NCI-H1436 (cell line): ENCODE measurements at places on chromosomes 5 and 9.
A peak's percentile ranks its signal among the peaks of the same experiment; 100 is the strongest.

DNA sequence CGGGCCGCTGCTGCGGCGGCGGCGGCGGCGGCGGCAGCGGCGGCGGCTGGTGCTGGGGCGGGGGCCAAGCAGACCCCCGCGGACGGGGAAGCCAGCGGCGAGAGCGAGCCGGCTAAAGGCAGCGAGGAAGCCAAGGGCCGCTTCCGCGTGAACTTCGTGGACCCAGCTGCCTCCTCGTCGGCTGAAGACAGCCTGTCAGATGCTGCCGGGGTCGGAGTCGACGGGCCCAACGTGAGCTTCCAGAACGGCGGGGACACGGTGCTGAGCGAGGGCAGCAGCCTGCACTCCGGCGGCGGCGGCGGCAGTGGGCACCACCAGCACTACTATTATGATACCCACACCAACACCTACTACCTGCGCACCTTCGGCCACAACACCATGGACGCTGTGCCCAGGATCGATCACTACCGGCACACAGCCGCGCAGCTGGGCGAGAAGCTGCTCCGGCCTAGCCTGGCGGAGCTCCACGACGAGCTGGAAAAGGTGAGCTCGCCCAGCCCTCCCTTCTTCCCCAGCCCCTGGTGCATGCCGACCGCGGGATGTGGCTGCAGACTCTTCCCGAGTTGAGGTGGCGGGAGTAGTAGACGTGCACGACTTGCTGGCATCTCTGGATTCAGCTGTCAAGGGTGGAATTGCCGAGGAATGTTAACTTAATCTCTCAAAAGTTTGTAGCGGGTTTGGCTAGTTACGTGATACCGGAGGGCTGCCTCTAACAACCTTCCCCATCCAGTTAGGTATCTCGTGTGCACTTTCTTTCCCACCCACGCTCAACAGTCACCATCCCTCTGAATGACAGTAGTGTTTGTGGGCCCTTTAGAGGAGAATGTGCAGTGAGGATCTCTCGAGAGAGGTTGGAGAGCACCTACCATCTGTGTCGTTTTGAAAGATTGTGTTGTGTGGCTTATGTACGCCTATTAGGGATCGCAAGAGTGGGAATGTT, 932 bp downstream of the SLC12A2 start:
- DNase-seq, result no peak

- DNase-seq, result no peak
These were observed 56.7 kb upstream of the ECM2 start for GRCh38 chr9:92592537-92592936.

DNA sequence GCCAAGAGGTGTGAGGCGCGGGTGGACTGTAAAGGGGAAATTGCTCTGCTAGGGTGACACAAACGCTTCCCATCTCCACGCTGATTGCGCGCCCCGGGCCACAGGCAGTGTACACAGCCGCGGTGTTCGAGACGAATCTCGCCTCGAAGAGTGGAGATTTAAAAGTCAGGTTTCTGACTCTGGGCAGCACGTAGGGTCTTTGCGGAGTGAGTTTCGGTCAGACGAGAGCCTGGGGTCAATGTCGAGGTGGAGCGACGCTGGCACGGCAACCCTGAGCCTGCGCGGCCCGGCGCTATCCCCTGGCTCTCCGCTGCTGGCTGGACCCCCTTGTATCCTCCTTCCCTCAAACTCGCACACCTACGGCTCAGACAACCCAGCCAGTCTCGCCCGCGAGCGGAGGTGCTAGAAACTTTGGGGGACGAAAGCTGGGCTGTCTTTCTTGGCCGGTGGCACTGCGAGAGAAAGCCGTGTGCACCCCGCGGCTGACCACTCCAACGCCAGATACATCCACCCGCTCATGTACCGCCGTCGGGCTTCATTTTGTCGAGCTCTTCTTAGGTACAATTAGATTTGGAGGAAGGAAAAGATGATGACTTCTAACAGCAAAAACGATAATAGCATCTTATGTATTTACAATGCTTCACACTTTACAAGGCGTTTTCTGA, 5.4 kb upstream of the FOXB2 start:
- no peak for DNase-seq

GRCh38 chr5:34609951-34610441, 46.1 kb upstream of the RAI14 start:
- DNase-seq, result no peak

DNA sequence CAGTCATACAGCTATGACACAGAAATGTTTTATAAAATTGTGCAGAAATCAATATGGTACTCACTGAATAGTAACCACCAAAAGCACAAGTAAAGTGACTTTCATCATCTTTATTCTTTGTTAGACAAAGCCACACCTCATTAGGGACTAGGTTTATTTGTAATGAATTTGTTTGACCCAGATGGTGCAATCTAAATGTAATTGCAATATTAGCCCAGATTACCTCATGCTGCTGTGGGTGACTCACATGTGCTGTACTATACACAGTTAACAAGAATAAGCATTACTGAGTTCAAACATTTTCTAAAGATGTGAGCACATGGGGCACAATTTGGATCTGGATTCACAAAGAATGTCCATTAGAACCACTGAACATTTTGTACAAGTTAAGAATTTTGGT, 759.3 kb upstream of the TYRP1 start:
- DNase-seq, result peak; percentile 38

DNA sequence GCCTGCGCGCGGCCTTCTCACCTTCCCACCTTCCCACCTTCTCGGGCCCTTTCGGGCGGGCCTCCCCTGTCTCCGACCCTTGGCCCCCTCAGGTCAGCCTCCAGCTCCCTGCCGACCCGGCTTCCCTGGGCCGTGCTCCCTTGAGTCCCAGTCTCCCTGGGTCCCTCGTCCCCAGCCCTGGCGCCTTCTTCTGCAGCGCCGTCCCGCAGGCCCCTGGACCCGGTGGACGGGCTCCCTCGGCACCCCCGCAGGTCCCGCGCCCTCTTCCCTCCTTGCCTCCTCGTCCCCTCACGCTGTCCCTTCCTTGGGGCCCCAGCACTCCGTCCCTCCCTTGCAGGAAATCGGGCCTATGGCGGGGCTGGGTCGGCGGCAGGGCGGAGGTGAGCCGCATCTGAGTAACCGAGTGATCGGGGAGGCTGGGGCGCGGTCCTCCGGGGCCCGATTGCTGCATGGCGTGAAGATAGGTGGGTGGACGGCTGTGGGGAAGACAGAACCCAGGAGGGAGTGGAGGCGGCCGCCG, 7.6 kb downstream of the ARPC5L start:
- DNase-seq, result no peak

- DNase-seq, result peak; percentile 15
These were observed at the start of gene MCTP1 for GRCh38 chr5:95284572-95285408. MCTP1 (minus strand) TSS chr5:95285094.

DNA sequence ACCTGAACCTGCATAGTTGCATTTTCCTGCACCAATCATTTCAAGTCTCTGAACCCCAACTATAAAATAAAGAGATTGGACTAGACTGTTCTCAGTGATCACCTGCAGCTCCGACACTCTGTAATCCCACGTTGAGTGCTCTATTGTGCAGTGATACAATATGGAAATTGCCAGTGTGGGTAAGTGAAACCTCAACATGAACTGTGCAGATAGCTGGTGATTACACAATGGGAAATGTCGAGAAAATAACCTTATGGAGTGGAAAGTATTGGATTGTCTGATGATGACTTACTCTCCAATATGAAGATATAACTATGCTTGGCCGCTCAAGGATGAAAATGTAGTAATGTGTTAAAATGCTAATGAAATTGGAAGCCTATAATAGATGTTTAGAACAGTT, 293.1 kb upstream of the BRINP1 start:
- no peak for DNase-seq

DNA sequence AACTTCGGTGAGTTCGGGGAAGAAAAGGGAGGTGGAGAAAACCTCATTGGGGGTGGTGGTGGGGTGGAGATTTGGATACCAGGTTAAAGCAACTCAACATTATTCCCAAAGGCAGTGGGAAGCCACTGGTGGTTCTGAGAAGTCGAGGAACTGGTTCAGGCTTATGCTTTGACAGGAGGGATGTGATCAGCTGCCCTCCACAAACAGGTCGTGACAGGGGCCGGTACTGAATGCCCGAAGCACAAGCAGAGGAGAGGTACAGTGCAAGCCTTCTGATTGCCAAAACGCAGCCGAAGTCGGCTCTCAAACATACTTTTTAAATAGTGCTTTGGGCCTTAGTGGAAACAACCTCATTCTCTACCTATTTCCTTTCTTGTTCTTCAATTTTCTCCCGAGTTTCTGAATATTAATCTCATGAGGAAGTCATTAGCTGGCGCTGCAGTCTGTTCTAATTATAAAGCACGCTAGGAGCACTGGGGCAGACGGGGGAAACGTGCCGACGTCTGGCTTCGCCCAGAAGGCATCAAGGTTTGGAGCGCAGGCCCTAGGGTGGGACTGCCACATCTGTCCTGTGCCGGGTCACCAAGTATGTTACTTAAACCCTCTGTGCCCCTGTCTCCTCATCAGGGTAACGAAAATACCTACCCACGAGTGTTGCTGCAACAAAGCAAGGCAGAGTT, 27.3 kb downstream of the SHB start:
- no peak for DNase-seq

DNA sequence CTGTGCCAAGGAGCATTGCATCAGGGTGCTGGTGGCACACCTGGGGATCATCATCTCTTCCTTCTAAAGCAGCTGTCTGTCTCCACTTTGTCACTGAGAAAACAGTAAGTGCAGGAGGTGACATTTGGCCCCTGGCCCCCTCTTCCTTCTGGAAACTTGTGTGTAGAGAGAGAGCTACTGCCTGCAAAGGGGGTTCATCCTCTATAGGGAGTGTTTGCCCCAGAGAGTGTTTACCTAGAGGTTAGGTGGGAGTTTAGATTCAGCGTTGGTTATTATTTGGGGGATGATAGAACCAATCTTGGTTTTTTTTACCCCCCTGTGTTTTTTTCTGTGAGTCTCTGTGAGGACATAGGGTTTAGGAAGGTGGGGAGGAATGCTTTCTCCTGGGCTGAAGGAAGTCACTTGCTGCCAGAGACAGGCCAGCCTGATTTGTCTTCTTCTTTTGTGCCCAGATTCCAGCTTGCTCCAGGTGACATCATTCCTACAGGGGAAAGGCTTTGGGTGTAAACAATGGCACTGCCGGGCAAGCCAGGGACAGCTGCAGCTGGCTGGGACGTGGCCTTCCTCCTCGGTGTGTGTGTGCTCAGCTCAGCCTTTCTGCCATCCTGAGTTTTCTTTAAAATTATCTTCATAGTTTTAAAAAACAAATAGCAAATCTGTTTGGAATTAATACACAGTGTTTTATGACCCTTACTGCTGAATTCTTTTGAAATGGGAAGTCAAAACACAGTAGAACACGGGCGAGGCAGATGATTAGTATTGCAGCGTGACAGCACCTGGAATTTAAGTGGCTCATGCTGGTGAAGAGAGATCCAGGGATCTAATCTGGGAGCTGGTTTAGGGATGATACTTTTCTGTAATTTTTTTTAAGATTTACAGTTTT, 24.5 kb downstream of the PRRC2B start:
- no peak for DNase-seq

DNA sequence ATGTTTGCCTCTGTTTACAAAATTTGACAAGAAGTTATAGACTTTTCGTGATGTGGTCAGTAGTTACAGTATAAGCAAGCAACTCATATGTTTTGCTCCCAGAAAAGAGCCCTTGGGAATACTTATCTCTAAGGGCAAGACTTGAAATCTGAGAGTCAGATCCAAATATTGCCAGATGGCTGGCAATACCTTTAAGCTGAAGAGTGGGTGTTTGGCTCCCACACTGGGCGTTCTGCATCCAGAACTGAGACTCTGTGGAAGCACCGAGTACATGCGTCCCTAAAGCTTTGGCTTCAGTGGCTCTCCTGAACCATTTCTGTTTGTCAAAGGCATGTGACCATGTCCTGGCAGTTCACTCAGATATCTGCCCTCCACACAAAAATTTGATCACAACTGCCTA, 194.1 kb downstream of the DCP2 start:
- no peak for DNase-seq

DNA sequence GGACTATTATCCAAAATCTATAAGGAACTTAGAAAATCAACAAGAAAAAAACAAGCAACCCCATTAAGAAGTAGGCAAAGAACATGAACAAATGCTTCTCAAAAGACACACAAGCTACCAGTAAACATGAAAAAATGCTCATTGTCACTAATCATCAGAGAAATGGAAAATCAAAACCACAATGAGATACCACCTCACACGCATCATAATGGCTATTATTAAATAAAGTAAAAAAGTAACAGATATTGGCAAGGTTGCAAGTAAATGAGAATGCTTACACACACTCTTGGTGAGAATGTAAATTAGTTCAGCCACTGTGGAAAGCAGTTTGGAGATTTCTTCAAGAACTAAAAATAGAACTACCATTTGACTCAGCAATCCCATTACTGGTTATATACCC, 167.0 kb upstream of the DMRTA1 start:
- no peak for DNase-seq

DNA sequence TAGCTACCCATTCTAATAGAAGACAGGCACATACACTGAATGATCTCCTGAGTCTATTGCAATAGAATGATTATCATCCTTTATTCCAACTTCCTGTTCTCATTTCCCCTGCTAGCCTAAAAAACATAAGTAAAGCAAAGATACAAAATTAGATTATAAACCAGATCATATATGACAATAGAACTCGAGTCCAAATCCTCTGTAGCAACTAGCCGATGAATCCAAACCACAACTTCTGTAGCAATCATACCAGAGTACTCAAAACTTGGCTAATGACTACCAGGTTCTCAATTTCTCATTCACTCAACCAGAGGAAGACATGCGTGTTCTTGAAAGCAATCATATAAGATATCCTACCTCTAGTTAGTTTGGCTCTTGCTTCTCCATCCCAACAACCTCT, 622.1 kb downstream of the PSAT1 start:
- DNase-seq, result no peak

DNA sequence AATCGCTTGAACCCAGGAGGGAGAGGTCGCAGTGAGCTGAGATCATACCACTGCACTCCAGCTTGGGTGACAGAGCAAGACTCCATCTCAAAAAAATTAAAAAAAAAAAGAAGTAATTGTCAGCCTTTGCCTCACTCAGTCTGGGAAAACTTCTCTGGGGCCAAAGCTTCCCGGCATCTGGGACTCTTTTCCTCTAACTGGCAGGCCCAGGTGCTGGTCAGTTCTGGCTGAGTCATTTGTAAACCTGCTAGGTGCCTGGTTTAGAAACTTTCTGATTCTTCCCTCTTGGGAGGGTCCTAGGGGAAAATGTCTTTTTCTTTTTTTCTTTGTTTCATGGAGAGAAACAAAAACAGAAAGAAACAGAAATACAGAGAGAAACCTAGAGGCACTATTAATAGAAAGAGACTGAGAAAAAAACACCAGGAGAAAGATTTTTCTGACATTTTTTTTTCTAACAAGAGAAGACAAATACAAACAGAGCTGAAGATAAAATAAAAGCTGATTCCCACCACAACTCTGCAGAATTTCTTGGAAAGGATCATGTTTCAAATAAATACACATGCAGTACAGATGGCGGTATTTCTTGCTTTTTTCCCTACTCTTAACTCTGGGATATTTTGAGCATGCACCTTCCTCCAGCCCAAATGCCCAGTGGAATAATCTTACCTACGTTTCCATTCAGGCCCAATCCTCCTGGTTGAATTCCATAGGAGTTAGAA, 22.1 kb upstream of the UBAP2 start:
- DNase-seq, result no peak
